Mesenchymal stem cell (in vitro differentiated cells and primary cell): ENCODE measurements at places on chromosomes 2 and 18.

DNA sequence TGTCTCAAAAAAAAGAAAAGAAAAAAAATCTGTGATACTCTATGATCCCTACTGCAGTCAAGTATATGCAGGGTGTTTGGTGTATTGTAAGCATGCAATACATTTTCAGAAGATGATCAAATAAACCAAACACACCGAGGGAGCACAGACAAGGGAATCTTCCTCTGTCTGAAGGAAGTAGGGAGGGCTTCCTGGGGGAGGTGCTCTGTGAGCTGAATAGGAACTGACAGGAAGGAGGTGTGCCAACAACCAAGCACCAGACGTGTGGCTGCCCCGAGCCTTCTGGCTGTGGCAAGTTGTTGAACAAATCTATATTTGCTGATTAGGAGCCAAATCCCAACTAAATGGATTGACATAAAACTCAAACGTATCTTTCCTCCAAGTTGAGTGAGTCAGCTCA lies 14.6 kb downstream of the THNSL2 start:
- H3K27me3 ChIP-seq = no peaks in the 10 kb centered on the region
- no peak overlapping the region for H3K4me3 ChIP-seq
- H3K36me3 ChIP-seq = peaks cover 4% of the 10 kb centered on the region
- no peak overlapping the region for H3K27ac ChIP-seq
- no peak for DNase-seq

- H3K4me3 ChIP-seq = no peak overlapping the region
- no peak overlapping the region for H3K27ac ChIP-seq
- no peak for DNase-seq
- no peaks in the 10 kb centered on the region for H3K27me3 ChIP-seq
These were observed 166.7 kb upstream of the DTNA start for GRCh38 chr18:34543356-34543755.

DNA sequence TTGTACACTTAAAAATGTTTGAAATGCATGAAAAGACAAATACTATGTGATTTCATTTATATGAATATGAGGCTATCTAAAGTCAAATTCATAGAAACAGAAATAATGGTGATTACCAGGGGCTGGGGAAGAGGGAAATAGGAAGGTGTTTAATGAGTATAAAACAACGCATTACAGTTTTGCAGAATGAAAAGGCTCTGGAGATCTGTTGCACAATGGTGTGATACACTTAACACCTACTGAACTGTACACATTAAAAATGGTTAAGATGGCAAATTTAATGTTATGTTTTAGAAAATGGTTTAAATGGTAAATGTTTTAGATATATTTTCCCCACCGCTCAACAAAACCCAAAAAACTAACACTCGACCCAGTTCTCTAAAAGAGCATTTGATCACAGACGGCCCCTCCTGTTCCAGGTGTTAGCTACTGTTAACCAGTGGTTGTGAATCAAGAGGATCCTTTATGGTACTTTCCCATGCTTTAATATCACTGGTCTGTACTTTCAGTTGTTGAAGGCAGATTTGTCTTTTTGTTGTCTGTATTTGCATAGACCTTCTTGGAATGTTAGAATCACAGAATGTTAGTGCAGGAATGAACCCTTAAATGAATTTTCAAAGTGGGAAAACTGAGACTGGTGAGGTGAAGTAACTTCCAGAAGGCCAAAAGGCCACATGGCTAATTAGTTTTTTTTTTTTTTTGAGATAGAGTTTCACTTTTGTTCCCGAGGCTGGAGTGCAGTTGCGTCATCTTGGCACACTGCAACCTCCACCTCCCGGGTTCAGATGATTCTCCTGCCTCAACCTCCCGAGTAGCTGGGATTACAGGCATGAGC lies 10.2 kb downstream of the RAB10 start:
- peak overlapping the region; percentile 40 for H3K4me3 ChIP-seq
- DNase-seq = peak; percentile 60
- peaks cover 7% of the 10 kb centered on the region for H3K4me1 ChIP-seq
- H3K27me3 ChIP-seq = no peaks in the 10 kb centered on the region
- H3K36me3 ChIP-seq = peaks cover 7% of the 10 kb centered on the region

GRCh38 chr18:36211612-36212065 lies 24.3 kb downstream of the MOCOS start:
- H3K36me3 ChIP-seq = peaks cover 29% of the 10 kb centered on the region
- H3K27me3 ChIP-seq = no peaks in the 10 kb centered on the region

DNA sequence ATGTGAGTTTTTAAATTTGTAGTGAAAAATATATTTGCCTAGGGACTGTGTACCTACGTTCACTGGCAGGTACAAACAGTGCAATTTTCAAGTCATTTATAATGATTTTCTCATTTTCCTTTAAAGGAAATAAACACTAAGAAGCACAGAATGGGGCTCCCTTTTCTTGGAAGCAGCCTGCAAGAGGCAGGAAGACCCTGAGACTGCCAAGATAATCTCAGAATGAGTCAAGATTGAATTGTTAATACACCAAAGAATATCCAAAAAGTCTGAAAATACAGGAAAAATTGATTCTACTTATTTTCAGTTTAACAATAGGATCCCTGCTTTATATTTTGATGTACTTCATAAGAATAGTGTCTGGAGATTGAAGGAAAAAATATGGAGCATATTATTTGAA lies 331.2 kb downstream of the CTNNA2 start:
- DNase-seq = no peak
- H3K27me3 ChIP-seq = no peaks in the 10 kb centered on the region
- no peak overlapping the region for H3K27ac ChIP-seq
- H3K4me1 ChIP-seq = no peaks in the 10 kb centered on the region
- no peak overlapping the region for H3K4me3 ChIP-seq

GRCh38 chr2:174356347-174356746 lies 21.6 kb downstream of the SP9 start:
- H3K4me1 ChIP-seq = no peaks in the 10 kb centered on the region
- no peak for DNase-seq
- H3K27ac ChIP-seq = no peak overlapping the region

- peaks cover 18% of the 10 kb centered on the region for H3K36me3 ChIP-seq
- peak overlapping the region; percentile 78 for H3K27ac ChIP-seq
- no peak for DNase-seq
- no peaks in the 10 kb centered on the region for H3K27me3 ChIP-seq
- no peak overlapping the region for H3K4me3 ChIP-seq
These were observed 15.3 kb downstream of the CNOT11 start for GRCh38 chr2:101267671-101268656.

- no peaks in the 10 kb centered on the region for H3K27me3 ChIP-seq
- peaks cover 14% of the 10 kb centered on the region for H3K4me1 ChIP-seq
- no peak overlapping the region for H3K27ac ChIP-seq
- no peak overlapping the region for H3K4me3 ChIP-seq
- no peaks in the 10 kb centered on the region for H3K36me3 ChIP-seq
- no peak for DNase-seq
These were observed 52.6 kb downstream of the SH2D6 start for GRCh38 chr2:85470850-85471800.

DNA sequence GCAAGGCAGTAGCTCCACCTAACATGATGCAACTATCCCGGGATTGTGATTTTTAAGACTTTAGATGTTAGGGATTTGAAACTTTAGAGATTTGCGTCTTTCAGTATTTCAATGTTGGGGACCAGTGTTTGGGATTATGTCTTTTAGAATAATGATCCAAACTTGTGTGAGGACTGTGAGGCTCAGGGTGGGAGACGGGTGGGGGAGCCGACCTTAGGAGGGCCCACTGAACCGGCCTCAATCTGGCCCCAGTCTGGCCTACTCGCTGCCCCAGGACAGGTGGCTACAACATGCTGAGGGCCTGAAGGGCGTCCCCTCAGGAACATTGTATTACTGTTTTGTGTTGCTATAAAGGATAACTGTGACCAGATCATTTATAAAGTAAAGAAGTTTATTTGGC lies 10.7 kb downstream of the AMER3 start:
- H3K36me3 ChIP-seq = no peaks in the 10 kb centered on the region
- H3K4me1 ChIP-seq = no peaks in the 10 kb centered on the region
- H3K27me3 ChIP-seq = no peaks in the 10 kb centered on the region
- DNase-seq = no peak
- no peak overlapping the region for H3K27ac ChIP-seq

DNA sequence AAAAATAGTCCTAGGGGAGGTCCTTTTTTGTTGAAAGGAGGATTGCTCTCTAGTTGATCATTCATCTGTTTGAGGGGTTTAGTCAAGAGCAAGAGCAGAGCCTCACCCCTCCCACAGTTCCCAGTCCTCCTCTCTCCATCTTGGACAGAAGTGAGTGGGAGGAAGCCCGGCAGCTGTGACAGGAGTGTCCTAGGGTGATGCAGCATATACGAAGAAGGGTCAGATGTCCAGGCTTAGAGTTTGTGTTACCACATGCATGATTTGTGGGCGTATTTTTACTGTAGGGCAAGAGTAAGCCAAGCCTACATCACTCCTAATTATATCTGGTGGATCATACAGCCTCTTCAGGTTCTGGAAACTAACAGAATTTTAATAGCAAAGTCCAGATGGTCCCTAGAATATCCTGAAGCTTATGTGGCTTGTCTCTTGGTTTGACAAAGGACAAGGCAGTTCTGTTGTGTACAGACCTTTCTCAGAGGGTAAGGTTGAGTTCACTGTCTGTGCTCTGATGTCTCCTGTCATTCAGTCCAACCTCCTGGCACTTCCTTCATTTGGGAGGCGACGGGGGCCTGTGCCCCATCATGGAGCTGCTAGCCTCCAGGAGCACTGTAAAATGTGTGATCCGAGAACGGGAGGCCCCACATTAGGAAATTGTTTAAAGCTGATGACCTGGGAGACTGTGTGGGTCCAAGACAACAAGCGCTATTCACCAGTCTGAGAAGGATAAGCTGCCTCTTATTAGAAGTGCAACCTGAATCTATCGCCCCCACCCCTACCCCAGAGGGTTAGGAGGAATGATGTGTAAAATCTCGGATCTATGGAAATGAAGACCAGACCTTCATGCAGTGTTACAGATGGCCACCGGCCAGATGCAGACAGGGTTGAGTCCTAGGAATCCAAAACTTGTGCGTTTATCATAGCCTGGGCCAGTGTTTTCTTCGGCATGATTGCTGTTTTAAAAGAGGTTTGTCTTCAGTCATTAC lies 6.9 kb downstream of the CEP68 start:
- H3K27me3 ChIP-seq = no peaks in the 10 kb centered on the region
- no peak overlapping the region for H3K27ac ChIP-seq
- H3K4me3 ChIP-seq = no peak overlapping the region

- H3K27ac ChIP-seq = no peak overlapping the region
- no peak for DNase-seq
- H3K27me3 ChIP-seq = no peaks in the 10 kb centered on the region
These were observed 40.0 kb downstream of the SH3BP4 start for GRCh38 chr2:234991793-234992192.

DNA sequence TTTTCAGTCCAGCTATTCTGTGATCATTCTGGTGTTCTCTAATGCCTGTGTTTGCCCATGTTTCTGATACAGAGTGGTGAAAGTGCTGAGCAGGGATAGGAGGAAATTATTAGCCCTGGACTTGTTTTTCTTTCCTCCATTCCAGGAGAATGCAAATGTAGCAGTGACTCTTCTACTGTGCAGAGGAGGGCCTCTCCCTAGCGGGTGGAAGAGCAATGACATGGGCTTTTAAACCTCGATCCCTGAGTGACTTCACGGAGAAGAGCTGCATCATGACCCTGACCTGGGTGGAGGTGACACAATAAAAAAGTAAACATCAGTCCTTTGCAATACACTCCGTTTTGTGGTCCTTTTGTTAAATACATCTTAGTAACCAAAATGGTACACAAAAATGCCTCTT lies 68.0 kb upstream of the NETO1 start:
- H3K27ac ChIP-seq = no peak overlapping the region
- no peaks in the 10 kb centered on the region for H3K27me3 ChIP-seq
- H3K4me1 ChIP-seq = no peaks in the 10 kb centered on the region
- H3K4me3 ChIP-seq = no peak overlapping the region

GRCh38 chr2:182444170-182444569 lies 17.3 kb upstream of the PDE1A start:
- H3K27me3 ChIP-seq = no peaks in the 10 kb centered on the region
- no peak for DNase-seq
- no peak overlapping the region for H3K27ac ChIP-seq
- H3K4me1 ChIP-seq = no peaks in the 10 kb centered on the region
- no peak overlapping the region for H3K4me3 ChIP-seq

- DNase-seq = no peak
- no peak overlapping the region for H3K4me3 ChIP-seq
- H3K36me3 ChIP-seq = no peaks in the 10 kb centered on the region
- H3K27ac ChIP-seq = no peak overlapping the region
These were observed 16.1 kb upstream of the MAL start for GRCh38 chr2:95009412-95009811.

DNA sequence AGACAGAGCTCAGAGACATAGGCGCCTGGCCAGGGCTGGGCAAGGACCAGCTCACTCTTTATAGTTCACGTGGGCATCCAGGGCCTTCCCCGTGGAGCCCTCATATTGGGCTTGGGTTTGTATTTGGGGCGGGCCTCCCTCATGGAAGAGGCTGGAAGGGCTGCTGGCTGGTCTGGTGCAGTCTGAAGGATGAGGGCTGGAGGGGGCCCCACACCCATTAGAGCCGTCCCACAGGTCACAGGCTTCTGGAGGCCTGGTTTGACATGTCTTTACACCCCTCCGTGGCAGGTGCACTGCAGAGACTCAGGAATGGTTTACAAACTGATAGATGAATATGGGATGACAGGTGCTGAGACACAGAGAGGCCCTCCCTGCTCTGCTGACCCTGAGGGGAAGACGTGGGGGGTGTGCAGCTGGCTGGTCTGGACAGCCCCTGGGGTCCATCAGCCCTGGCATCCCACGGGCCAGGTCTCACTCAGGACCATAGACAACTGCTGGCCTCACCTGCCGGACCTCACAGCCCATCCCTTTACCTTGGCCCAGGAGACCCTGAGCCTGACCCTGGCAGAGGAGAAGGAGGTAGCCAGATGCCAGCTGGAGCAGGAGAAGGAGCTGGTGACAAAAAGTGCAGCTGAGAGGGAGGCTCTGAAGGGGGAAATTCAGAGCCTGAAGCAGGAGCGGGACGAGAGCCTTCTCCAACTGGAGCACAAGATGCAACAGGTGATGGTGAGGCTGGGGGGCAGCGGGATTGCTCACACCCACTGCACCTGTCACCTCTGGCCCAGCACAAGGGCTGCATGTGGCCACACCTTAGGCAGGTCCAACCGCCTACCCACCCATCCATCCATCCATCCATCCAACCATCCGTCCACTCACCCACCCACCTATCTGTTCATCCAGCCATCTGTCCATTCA lies 43.9 kb downstream of the CROCC2 start:
- no peaks in the 10 kb centered on the region for H3K36me3 ChIP-seq
- no peak overlapping the region for H3K4me3 ChIP-seq
- peaks cover 16% of the 10 kb centered on the region for H3K27me3 ChIP-seq
- no peak overlapping the region for H3K27ac ChIP-seq

DNA sequence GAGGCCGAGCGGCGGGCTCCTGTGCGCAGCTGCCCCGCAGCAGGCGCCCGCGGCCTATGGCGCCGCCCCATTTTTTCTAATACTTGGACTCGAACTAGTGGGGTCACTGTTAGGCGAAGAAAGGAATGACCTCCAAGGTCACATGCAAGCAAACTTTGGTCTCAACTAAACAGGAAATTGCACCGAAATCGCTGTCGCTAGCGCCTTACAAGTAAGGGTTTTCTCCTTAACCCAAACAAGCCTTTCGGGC lies 339 bp downstream of the ACAA2 start:
- H3K27me3 ChIP-seq = no peaks in the 10 kb centered on the region
- peaks cover 7% of the 10 kb centered on the region for H3K36me3 ChIP-seq
- H3K4me3 ChIP-seq = peak overlapping the region; percentile 89
- no peak overlapping the region for H3K27ac ChIP-seq

- H3K4me1 ChIP-seq = peaks cover 2% of the 10 kb centered on the region
- H3K36me3 ChIP-seq = peaks cover 7% of the 10 kb centered on the region
- no peak overlapping the region for H3K4me3 ChIP-seq
These were observed 45.1 kb downstream of the PROC start for GRCh38 chr2:127463155-127463991.
